ENCODE measurements at places on chromosomes 1 and 21.

- DNase-seq = peak; percentile 13
These were observed 353.4 kb upstream of the NEGR1 start for GRCh38 chr1:72635719-72636118.

DNA sequence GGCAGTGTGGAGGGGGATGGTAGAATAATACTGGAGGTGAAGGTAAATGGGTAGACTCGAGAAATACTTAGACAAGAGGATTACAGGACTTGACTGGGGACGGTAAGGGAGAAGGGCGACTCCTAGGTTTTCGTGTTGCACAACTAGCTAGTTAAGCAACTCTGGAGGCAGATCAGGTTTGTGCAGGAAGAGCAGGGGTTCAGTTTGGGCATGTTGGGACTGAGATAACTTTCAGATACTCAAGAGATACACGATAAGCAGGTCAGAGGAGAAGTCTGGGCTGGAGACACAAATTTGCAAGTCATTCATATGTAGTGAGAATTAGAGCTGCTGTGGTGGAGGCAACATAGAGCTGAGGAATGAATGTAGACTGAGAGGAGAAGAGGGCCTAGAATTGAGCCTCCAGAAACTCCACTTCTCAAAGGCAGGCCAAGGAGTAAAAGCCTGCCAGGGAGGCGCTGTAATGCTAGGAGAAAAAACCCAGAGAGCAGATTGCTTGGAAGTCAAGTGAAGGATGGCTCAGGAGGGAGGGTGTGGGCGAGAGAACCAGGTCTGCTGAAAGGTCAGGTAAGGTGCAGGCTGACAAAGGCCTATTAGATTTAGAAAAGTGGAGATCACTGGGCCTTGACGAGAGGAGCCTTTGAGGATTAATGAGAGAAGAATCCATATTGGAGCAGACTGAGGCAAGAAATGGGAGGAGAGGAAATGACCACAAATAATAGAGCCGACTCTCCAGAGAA, 20.8 kb downstream of the MAB21L3 start:
- DNase-seq = no peak

DNA sequence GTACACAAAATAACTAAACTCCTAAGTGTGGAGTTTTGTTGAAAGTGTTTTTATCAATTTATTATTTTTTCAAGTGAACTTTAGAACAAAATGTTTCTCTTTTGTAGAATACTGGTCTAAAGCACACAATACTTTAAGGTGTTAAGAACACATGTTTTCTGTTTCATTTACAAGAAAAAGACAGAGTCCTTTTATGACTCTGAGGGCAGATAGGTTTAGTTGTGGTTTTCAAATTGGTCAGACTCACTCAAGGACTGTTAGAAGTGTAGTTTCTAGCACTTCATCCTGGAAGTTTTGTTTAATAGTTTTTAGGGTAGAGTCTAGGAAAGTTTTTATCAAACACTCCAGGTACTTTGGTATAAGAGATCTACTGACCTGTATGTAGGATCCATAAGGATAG, 376.5 kb downstream of the LRRIQ3 start:
- DNase-seq = no peak

GRCh38 chr1:205547936-205548827, 43.7 kb downstream of the CDK18 start:
- DNase-seq = no peak

DNA sequence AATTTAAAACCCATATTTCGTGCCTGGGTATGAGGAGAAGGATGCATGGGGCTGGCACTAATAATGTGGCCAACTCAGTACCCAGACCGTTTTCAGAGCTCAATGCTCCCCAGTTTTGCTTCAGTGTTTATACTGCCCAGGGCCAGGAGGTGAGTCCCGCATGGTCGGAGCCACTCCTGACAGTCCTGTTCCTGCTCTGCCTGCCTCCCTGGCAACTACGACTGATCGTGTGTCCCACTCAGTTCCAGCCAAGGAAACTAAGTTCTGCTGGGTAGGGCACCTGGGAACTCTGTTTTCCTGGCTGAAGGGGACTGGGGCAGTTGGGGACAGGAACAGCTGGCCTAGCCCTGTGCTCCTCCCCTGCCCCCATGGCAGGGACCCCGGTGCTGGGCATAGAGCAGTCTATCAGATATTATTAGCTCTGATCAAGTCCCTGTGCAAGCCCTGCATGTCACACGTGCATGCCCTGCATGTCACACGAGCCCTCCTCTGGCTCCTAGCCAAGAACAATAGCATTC, 19.2 kb downstream of the S100A7 start:
- DNase-seq = no peak

- DNase-seq = no peak
These were observed 326.1 kb downstream of the MRPL39 start for GRCh38 chr21:25281134-25281533.

DNA sequence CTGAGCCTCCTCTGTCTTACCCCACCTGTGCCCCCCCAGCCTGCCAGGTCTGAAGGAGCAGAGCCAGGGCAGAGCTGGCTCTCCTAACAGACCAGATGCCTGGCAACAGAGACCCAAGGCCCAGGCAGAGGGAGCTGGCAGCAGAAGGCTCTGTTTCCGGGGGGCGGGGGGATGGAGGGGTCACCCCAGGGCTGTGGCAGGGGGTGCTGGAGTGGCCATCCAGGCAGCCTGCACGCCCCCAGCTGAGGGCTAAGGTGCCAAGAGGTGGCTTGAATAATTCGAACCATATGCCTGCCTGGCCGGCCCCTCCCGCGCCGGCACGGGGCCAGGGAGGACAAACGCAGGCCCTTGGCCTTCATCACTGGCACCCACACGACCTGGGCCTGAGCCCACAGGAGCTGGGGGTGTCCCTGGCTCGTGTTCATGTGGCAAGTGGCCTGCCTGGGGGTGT, 16.0 kb upstream of the PLEKHG5 start:
- no peak for DNase-seq

DNA sequence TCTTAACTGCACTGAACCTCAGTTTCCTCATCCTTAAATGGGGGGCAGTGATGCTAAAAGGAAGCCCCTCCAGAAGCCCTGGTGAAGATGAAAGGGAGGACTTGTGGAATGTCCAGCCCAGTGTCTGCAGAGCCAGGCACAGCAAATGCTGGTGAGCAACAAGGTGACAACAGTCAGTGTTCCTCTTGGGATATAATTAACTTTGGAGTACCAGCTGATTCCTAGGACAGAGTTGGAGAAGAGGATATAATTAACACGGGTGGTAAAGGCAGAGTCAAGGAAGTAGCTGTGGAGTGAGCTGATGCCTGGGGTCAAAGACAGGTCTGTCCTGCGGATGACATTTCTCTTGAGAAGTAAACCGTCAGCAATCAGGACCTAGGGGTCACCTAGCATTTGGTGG, 60.7 kb upstream of the MRPS6 start:
- DNase-seq = no peak

DNA sequence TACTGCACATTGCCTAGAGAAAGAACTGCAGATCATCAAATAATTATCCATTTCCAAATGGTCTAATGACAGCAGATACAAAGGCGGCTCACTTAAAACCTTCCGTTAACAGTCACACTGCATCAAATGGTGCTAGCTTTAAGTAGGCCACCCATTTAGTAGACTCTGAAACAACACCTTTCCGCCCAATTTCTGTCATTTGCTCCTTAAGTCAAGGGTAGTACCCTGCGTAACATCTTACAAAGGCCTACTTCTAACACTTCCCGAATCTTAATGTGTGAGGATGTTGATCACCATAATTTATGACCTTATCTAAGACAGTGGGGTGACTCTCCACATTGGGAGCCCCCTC, 692 bp upstream of the RALGPS2 start:
- DNase-seq = no peak

GRCh38 chr21:29487154-29487553, 188.4 kb downstream of the BACH1 start:
- no peak for DNase-seq

GRCh38 chr1:159465191-159465603, 25.7 kb downstream of the OR10J1 start:
- peak; percentile 23 for DNase-seq

- no peak for DNase-seq
These were observed 83.9 kb downstream of the TRABD2B start for GRCh38 chr1:47913225-47913823.

GRCh38 chr1:230375780-230376179, 50.4 kb downstream of the PGBD5 start:
- no peak for DNase-seq

DNA sequence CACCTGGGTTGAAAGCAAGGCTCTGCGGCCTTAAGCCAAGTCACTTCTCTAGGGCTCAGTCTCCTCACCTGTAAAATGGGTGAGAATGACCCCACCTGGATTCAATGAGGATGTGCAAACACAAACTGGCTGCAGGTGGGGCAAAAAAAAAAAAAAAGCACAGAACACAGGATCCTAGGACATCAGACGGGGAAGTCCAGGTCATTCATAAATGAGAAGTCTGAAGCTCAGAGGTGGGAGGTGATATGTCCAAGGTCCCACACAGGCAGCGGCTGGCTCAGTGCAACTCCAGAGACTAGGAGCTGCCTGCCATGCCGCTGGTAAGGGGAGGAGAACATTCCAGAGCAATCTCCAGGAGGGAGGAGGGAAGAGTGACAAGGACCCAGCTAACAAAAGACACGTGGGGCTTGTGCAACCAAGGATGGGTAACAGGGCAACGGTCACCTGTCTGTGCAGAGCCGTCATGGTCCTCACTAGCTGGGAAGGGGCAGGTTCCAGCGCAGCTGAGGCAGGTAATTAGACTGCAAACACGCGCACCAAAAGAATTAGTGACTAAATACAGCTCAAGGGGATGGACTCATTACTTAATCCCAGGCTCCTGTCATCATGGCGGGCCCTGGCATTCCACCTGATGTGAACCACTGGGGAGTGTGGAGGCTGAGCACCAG, 19.5 kb downstream of the IFFO2 start:
- no peak for DNase-seq

GRCh38 chr1:7677111-7677510, 94.0 kb upstream of the VAMP3 start:
- no peak for DNase-seq

DNA sequence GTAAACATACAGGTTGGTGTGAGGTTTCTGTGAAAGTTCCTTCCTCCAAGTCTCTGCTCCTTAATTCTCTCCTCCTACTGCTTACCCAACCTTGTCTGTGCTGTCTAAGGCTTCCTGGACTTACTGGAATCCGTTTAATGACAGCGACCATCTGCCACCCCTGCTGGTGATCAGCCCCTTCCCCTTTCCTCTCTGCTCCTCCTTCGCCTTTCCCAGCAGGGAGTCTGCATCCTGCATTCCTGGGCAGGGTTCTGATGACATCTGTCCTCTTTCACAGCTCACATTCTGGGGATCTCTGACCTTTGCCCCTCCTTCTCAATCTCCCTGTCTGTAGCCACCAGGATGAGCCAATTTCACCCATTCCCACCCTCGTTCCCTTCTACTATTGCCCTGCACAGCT, 66.5 kb downstream of the KIRREL1 start:
- DNase-seq = no peak

GRCh38 chr1:8537991-8538390, 220.1 kb downstream of the SLC45A1 start:
- DNase-seq = no peak

DNA sequence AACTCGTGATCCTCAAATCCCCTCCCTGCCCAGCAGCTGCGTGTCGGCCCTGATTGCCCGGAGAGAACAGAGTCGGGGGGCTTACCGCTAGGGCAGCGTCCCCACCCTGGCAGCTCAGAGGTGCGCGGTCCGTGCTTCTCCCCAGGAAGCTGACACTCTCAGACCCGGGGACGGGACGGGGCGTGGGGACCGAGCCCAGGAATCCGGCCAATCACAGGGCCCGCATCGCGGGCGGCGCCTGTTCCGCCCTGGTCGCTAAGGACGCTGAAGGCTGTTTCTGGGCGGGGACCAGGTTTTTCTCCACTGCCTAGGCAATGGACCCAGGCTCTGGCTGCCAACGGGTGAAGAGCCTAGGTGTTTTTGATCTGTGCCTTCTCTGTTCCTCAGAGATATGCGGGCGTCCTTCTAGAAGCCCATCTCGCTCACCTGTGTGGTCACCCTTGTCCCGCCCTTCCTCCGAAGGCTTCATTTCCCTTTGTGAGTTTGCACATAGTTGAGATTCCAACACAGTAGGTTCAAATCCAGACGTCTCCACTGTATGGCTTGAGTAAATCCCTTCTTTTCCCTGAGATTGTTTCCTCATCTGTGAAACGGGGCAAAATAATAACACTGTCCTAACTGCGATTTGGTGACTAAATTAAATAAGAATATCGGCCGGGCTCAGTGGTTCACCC, at the start of gene C1orf87:
Gene C1orf87 (minus strand): TSS at position 166 of the 674 bp plus-strand sequence. CDS start 1,127 bp downstream, outside the sequence.
- no peak for DNase-seq

- DNase-seq = peak; percentile 95
These were observed at the start of gene SLC2A1 for GRCh38 chr1:42958488-42959319. TSS of gene SLC2A1 (minus strand) at chr1:42958868. CDS start at chr1:42958651, 217 bp downstream.

DNA sequence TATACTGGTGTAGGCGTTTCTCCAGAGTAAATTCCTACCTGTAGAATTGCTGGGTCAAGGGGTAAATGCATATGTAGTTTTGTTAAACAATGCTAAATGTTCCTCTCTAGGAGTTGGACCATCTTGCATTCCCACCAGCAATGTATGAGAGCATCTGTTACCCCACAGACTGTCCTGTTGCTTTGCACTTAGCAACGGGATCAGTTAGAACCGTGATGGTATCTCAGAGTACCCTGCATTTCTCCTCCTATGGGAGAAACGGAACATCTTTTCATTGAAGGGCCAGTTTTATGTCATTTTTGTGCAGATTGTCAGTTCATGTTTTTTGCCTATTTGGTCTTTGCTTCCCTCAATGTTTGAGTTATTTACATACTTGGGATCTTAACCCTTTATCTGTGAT, 18.0 kb upstream of the RIPPLY3 start:
- DNase-seq = no peak

Data from HCEC 1CT (cell line).